ENCODE measurements at places on chromosomes 6 and 20.

DNA sequence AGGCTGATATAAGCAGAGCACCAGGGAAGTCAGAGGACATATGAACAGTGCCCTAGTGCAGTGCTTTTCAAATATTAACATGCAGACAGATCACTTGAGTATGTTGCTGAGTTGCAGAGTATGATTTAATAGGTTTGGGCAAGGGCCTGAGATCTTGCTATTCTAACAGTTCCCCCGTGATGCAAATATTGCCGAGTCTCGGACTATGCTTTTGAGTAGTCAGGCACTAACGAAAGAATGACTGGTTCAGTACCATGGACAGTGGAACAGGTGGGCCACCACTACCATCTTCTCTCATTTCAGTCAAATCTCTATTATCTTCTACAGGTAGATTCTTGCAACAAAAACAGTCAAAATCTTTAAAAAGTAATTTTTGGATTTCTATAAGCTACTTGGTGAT, 3.7 kb upstream of the TMEM200A start:
- DNase-seq: no peak

DNA sequence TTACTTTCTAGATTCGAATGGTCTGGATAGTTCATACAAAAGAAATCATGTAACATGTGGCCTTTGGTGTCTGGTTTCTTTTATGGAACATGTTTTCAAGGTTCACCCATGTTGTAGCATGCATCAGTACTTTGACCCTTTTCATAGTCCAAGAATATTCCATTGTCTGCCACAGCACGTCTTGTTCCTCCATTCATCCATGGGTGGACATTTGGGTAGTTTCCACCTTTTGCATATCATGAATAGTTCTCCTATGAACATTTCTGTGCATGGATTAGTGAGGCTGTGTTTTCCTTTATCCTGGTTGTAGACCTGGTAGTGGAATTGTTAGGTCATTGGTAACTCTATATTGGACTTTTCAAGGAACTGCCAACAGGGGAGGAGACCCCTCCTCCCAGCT, 31.7 kb downstream of the GSTA3 start:
- DNase-seq: no peak

GRCh38 chr20:55273149-55273548, 732.2 kb downstream of the CBLN4 start:
- DNase-seq: no peak

GRCh38 chr6:7489376-7489775, 52.1 kb upstream of the DSP start:
- no peak for DNase-seq

- DNase-seq: no peak
Observed at GRCh38 chr6:105259913-105260889, 80.4 kb upstream of the POPDC3 start.

DNA sequence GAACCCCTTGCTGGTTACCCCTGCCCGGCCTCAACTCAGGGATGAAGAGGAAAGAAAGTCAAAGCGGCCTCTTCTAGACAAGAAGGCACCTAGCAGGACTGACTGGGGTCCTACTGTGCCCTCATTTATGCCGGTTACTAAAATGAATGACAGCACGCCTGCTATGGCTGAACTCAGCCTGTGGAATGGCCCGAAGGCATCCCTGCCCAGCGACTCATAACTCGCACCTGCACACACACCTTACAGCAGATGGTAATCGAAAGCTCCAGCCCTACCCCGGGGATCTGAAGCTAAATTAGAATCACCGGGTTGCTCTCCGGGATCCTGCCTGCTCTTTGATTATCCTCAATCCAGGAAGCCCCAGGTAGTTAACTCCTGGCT, 747 bp upstream of the TXNDC5 start:
- DNase-seq: no peak

DNA sequence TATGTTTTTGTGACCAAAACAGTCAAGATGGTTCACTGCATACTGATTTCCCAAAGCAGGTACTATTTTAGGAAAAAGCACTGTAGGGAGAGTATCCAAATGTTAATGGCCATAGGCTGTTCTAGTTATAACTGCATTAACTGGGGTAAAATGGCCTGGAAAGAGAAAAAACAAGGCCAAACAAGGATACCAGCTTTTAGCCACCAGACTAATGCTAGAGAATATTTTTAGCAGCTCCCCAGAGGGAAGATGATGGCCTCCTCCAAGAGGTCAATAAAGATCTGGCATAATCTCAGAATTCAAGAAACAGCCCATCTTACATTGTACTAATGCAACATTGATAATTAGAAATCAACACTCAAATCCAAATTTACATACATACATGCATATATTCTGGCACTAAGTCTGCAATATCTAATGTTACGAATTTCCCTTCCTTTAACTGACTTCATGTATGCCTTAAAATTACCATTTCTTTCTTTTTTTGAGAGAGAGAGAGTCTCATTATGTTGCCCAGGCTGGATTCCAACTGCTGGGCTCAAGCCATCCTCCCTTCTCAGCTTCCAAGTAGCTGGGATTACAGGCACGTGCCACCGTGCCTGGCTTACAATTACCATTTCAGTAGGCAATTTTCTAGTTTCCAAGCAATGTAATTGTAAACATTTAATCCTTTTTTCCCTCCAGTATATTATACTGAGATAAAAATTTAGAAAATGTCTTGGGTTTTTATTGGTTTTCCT, 9.3 kb downstream of the COX7A2 start:
- no peak for DNase-seq

DNA sequence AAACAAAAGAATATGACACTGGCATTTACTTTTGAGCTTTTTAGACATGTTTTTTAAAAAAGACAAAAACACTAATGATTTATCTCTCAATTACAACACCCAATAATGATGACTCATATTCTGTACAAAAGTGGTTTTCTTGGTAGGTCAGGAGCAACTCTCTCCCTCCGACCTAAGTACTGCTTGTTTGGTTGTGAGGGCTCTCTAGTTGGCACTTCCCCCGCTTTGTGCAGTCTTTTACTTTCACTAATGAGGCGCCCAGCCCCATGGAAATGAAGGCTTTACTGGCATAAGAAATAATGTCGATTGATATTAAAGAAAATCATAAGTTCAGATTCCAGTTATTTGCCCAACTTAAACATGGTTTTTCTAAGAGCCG, 1.3 kb downstream of the KPNA5 start:
- no peak for DNase-seq

- no peak for DNase-seq
Observed at GRCh38 chr20:17399303-17399985, 131.7 kb downstream of the BFSP1 start.

GRCh38 chr6:140897804-140898573, 1234.7 kb upstream of the GJE1 start:
- no peak for DNase-seq

DNA sequence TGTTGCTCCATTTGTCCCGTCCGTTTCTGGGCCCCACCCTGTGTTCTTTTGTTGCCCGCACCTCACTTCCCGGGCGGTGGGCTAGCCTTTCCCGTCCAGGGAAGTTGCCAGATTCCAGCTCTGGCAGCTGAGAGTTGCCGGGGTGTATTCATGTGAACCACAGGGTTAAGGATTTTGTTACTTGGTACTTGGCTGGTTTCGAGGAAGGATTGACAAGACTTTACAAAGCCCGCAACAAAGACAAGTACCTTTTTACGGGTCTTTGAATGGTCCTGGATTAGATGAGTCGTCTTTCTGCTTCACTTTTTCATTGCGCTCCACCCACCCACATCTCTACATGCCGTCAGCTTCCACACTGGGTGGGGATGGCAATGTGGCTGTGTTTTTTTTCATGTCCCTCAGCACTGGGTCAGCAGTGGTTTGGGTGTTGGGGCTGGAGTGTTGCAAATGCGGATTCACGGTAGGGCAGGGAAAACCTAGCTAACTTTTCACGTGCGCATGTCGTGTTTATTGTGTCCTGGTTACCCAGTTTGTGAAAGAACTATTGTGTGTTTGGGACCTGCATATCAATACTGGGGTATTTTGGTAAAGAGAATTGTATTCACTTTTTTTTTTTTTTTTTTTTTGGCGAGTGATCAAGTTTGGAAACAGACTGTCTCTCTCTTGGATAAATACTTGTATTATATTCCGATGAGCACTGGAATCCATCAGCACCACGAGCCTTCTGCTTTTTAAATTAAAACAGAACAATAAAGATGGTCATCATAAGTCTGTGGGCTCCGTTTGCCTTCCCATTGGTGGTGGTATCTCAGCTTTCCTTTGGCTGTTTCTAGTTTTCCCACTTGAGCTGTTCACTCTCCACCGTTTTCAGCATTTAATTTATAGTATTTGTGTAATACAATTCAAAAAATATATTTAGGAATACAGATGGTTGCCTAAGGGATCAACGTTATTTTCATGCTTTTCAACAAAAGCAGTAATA, 1.2 kb downstream of the DUSP22 start:
- no peak for DNase-seq

- DNase-seq: no peak
Observed at GRCh38 chr6:17632934-17633333, 32.8 kb downstream of the FAM8A1 start.

DNA sequence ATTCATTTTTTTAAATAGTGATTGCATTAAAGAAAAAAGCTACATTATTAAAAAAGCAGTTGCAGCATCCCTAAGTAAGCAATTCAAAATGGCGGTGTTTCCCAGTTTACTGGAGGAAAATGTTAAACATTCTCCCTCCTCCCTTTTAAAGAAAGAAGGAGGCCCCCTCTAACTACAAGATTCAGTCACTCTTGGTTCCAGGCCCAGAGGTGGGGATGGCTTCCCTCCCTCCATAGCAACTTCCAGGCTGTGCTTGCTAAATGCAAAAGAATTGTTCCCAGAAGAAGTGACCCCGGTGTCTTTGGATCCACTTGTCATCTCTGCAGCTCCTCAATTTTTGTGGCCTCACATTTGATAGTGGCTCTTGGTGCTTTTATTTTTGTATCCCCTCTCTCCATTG, 165.9 kb downstream of the SOBP start:
- DNase-seq: no peak
